Cerebellar nuclear complex (tissue), 1 donor: ENCODE measurements at places on chromosomes 3 and 15.

GRCh38 chr3:123286308-123287023 is 84.7 kb downstream of the SEC22A start:
- no peak for DNase-seq

- no peak for DNase-seq
These were observed 17.3 kb downstream of the ZDHHC19 start for GRCh38 chr3:196193736-196194541.

GRCh38 chr3:124168271-124168670 is 176.3 kb upstream of the ROPN1 start:
- no peak for DNase-seq

GRCh38 chr3:61060411-61060861 is 190.8 kb downstream of the FHIT start:
- no peak for DNase-seq

GRCh38 chr15:74517096-74517495 is 23.9 kb upstream of the ARID3B start:
- no peak for DNase-seq

DNA sequence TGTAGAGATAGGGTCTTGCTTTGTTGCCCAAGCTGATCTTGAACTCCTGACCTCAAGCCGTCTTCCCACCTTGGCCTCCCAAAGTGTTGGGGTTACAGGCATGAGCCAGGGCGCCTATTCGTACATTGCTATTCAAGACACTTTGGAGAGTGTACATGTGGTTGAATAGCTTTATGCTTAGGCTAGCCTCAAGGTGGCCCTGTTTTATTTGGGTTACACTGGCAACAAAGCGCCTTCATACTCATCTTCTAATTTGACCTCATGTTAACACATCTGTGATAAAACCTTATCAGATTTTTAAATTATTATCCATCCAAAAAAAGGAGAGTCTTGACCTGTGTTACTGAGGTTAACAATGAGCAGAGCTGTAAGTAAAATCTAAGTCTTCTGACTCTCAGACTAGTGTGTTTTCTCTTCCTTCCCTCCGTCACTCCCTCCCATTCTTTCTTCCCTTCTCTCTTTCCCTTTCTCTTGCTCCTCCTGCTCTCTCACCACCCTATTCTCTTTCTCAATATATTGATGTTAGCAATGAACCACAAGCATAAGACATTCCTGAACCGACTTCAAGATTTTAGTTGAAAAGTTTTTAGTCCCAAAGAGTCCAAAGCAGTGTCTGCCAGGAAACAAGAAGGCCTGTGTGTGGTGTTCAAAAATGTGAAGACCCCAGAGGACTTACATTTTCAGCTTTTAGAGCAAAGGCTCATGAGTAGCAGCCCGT is 603.7 kb upstream of the CFAP20DC start:
- no peak for DNase-seq

- no peak for DNase-seq
These were observed 61.0 kb downstream of the BFSP2 start for GRCh38 chr3:133460809-133461208.

DNA sequence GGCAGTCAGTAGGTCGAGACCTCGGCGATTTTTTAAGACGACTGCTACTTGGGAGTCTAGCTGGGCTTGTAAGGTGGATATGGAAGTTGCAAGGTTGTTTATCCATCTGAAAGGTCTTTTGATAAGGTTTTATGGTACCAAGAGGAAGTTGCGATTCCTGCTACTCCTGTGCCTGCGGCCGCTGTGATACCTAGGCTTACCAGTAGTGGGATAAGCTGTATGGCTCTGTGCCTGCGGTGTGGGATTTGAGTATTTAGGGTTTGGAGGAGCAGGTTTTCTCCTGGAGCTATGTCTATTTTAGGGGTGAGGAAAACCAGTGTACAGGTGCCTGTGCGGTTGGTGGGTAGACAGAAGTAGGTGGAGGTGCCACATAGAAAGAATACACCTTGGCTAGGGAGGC is 1059.8 kb downstream of the SI start:
- DNase-seq = no peak

GRCh38 chr3:78035131-78035641 is 995.3 kb downstream of the ROBO2 start:
- no peak for DNase-seq

- no peak for DNase-seq
These were observed 74.0 kb downstream of the HERC1 start for GRCh38 chr15:63759752-63760151.

- DNase-seq = no peak
These were observed 7.2 kb downstream of the CHCHD6 start for GRCh38 chr3:126711121-126711760.

- no peak for DNase-seq
These were observed 130.4 kb upstream of the IQSEC1 start for GRCh38 chr3:13203398-13204176.

GRCh38 chr3:66406163-66406562 is 94.7 kb downstream of the LRIG1 start:
- peak; percentile 34 for DNase-seq

- no peak for DNase-seq
These were observed 26.3 kb downstream of the PXYLP1 start for GRCh38 chr3:141257961-141258360.

GRCh38 chr3:114668099-114668498 is 374.3 kb downstream of the TIGIT start:
- no peak for DNase-seq

DNA sequence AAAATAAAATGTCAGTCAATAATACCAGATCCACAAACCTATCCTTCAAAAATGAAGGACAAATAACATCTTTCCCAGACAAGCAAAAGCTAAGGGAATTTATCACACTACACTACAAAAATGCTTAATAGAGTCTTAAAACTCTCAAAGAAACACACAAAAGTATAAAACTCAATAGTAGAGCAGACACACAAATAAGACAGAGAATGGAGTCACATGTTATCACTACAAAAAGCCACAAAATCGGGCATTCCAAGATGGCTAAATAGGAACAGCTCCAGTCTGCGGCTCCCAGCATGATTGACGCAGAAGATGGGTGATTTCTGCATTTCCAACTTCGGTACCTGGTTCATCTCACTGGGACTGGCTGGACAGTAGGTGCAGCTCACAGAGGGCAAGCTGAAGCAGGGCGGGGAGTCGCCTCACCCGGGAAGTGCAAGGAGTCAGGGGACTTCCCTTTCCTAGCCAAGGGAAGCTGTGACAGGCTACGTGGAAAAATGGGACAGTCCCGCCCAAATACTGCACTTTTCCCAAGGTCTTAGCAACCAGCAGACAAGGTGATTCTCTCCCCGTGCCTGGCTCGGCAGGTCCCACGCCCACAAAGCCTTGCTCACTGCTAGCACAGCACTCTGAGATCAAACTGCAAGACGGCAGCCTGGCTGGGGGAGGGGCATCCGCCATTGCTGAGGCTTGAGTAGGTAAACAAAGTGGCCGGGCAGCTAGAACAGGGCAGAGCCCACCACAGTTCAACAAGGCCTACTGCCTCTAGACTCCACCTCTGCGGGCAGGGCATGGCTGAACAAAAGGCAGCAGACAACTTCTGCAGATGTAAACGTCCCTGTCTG is 46.3 kb downstream of the SENP7 start:
- no peak for DNase-seq

GRCh38 chr3:104879919-104880318 is 486.8 kb upstream of the ALCAM start:
- DNase-seq = no peak

DNA sequence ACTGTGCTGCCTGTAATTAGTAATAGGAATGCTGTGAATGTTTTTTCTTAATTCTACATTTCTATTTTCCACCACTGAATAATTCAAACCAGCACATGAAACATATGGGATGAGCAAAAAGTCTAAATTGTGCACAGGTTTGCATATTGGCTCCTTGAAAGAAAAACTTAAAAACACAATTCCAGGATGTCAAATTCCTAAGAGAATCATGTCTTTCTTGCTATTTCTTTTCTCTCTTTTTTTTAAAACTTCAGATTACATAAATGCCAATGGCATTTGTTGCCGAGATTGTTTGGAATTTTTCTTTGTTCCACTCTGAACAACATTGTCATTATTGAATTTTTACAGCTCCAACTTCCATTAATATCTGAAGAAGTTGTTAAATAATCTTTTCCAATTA is 60.8 kb downstream of the VGLL3 start:
- DNase-seq = no peak

GRCh38 chr15:26872206-26872605 is 5.3 kb downstream of the GABRA5 start:
- DNase-seq = no peak

DNA sequence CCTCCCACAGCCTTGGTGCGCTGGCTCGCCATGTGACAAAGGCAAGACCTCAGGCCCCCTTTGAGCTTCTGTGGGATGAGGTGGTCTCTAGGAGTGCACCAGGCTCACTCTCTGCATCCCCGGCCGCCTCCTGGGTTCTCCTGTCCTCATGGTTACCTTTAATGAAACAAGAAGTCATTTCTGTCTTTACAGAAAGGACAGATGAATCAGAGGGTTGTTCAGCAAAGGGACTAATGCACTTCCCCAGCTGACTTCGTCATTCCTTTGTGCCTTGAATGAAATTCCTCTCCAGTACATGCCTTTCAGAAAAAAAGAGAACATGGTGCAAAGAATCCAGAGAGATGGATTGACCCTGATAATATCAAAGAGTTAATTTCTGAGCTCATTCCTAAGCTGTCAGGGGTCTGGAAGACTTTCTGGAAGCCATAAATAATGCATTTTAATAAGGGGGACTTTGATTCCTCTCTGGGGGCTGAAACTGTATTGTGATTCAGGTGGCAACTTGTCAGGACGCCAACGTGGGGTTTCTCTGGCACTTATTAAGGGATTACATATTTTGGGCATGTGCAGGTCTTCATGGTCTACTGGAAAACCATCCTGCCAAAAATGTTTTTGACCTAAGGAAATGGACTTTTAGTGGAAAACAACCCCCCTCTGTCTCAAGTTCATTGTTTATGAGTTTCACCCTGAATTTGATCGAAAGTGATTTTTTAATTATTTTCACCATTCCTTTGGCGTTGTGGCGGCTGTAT is 122.7 kb downstream of the FBLN2 start:
- no peak for DNase-seq

- DNase-seq = no peak
These were observed 62.8 kb downstream of the SGO1 start for GRCh38 chr3:20123131-20123652.

DNA sequence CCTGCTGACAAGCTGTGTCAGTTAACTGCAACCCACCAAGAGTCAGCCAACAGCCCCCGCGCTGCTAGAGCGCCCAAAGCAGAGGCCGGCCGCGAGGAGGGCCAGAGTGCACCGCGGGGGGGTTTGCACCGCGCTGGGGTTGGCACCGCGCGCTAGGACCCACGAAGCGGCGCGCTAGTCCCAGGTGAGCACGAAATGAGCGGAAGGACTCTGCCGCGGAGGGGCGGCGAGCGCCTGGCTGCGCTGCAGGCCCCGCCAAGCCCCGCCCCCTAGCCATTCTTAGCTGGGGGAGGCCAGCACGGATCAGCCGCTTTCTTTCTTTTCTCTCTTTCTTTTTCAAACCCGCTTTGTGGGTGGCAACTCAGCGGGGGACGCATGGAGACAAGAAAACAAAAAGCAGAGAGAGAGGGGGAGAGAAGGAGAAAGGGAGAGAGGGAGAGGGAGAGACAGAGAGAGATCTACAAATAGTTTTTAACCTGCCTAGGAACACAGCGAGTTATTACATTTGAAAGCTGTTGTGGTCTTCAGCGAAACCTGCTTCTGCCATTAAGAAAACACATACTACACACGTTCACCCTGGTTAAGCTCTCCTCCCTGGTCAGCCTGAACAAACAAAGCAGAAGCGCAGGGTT is 6.9 kb upstream of the FOXB1 start:
- DNase-seq = no peak

GRCh38 chr3:57622362-57622761 is 25.2 kb upstream of the ARF4 start:
- no peak for DNase-seq

- no peak for DNase-seq
These were observed 397.4 kb upstream of the TPM1 start for GRCh38 chr15:62644889-62645742.

DNA sequence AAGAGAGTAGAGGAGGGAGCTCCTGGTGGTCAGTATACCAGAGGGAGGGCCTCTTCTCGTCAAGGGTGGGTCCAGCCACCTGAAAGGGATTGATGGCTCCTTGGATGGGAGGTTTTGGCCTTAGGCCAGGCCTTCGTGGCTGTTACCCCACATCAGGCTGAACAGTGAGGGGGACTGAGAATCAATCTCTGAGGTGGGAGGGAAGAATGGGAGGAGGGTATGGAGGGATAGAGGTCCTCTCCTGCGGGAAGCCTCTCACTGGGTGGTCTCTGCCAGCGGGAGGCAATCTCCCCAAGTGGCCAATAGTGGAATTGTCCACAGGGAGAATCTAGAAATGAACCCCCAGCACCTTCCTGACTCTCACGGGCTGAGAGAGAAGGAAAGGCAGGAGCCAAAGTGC is 53.5 kb downstream of the BSN start:
- DNase-seq = no peak

DNA sequence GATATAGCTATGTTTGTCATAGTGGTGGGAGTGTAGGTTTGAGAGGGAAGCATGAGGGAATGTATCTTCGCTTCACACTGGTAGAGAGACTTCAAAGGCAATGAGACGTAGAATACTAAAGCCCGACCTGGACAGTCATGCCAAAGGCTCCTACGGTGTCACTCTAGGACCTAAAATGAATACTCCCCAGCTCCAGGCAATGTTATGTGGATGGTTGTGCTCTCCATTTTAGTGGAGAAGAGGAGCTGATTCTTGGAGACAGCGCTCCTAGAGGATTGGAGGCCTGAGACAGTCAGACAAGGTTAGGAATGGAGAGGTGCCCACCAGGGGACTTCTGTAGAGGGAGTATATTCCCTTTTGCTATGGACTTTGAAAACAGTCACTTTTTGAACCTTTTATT is 260.1 kb downstream of the MEX3B start:
- no peak for DNase-seq

DNA sequence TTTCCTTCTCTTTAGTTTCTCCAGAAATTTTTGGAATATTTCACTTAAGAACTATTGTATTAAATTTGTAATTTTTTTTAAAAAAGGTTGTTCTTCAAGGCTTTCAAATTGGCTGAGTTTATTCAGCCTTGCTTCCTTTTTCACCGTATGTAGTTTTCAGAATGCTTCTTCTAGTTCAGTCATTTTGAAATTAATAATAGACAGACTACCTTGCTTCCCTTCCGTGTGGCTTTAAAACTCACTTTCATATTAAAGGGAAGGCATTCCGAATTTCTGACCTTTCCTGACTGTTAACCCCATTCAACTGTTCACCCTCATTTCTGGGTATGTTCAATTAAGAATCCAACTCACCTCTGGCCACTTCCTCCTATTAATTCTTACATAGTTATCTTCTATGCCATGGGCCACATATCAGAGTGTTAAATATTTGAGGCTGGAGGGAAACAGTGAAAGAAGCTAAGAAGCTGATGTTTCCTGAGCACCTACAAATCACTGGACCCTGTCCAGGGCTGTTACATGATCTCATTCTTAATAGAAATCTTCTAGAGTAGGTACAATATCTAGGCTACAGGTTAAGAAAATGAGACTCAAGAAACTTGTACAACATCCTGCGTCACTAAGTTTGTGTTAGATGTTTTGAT is 237.5 kb downstream of the P3H2 start:
- no peak for DNase-seq

DNA sequence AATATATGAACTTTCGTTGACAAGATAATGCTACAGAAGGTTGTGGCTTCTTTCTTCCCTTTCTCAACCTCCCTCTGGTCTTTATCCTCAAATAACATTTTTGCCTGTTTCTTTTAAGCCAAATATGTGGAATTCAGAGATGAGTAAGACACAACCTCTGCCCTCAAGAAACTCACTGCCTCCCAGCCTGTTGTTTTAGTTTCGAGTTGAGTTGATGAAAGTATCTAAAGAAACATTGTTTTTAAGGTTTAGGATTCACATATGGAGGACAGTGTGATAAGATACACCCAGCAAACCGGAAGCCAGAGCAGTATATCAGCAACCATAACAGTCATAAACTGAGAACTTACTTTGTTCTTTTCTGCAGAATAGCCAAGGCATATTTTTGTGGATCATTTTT is 218.6 kb downstream of the THSD4 start:
- DNase-seq = no peak
